Activated CD4-positive, alpha-beta T cell treated with anti-CD3 and anti-CD28 coated beads, Interleukin-2, amount 50 U/mL, for 4 hours (primary cell): ENCODE measurements at places on chromosomes 2 and 18.

- no peak for DNase-seq
Observed at GRCh38 chr2:171669121-171669520, 18.1 kb upstream of the DYNC1I2 start.

DNA sequence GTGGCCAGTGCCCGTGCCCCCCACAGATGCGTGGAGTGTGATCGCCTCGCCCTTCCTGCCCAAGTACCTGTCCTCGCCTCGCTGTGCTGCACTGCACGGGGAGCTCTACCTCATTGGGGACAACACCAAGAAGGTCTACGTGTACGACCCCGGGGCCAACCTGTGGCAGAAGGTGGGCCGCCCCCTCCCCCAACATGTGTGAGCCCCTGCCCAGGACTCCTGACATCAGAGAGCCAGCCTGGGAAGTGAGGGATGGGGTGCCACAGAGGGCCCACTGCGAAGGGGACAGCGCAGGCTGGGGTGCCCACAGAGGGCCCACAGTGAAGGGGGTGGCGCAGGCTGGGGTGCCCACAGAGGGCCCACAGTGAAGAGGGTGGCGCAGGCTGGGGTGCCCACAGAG, 9.8 kb upstream of the ERFE start:
- no peak for DNase-seq

- DNase-seq, result no peak
Observed at GRCh38 chr18:56652802-56653201, 1.6 kb downstream of the WDR7 start.

DNA sequence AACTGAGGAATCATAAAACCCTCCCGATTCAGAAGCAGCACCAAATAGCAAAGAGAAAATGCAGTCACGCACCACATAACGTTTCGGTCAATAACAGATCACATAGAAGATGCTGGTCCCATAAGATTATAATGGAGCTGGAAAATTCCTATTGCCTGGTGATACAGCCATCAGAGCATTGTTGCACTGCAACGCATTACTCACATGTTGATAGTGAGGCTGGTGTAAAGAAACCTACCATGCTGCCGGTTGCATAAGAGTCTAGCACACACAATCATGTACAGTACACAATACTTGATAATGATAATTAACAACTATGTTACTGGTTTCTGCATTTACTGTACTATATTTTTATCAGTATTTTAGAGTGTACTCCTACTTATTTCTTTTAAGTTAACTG, 32.5 kb downstream of the RNF152 start:
- no peak for DNase-seq

DNA sequence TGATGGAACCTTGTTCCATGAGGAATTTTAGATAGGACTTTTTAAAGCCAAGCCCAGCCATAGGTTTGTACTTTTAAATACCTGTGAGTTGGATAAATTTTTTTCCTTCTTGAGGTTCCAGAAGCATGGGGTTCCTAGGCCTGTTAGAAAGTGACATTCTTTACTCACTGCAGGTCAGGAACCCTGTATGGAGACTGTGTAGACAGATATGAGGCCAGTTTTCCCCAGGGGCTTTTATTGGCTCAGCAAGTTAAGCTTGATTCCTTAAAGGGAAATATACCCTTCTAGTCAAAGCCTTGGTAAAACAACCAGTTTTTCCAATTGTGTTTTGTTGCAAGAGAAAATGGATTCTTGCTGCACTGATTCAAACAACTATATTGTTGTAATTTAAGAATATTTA, 38.4 kb upstream of the GMCL1 start:
- DNase-seq, result no peak

GRCh38 chr2:230938516-230939065, 13.5 kb upstream of the GPR55 start:
- no peak for DNase-seq

GRCh38 chr2:162258169-162258568, 14.9 kb upstream of the FAP start:
- DNase-seq, result no peak

DNA sequence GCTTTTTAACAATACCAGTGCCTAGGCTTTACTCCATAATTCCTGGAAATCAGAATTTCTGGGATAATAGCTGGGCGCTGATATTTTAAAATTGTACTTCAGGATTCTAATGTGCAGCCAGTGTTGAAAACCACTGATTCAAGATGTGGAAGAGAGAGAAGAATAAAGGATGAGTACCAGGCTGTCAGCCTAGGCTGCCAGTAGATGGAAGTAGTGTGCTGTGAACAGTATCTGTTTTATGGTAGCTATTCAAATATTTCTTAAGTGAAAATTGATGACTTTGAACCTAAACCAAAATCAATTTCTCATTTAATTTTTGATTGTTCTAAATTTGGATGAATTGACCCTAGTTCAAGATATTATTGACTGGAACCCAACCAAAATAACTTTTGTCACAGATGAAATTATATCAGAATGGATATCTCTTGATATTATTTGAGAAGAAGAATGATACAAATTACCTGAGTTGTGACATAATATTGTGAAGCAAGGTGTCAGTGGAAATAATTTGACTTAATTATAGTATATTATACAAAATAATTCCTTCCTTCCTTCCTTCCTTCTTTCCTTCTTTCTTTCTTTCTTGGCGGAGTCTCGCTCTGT, 88.0 kb downstream of the COMMD1 start:
- DNase-seq, result no peak

GRCh38 chr2:196473617-196474016, 165.9 kb upstream of the CCDC150 start:
- no peak for DNase-seq

- DNase-seq, result no peak
Observed at GRCh38 chr2:102273619-102274211, 37.6 kb upstream of the IL1RL1 start.

DNA sequence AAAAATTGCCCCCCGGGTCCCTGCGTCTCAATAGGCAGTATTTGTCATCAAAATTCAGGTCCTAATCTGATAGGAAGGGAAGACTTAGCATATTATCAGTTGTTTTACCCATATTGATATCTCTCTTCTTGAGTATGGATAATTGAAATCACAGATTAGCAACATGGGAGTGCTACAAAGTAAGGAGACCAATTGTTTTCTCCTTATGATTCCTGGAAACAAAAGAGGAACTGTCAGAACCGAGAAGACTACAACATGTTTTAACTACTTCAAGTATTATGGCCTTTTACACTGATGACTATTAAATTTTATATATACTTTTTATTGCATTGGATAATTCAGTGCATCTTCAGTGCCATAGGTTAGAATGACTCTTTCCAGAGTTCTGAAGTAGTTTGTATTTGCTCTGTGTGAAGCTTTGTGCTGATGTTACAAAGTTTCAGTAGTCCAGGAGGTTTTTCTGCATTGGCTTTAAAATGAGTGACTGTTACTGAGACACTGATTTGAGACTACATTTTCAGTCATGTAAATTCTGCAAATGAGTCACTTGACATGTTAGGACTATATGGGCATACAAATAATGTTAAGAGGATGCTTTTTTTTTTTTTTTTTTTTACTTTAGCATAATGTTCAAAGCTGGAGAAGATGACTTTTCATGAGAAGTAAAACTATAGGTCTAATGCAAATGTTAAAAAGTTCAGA, 19.7 kb upstream of the TLK1 start:
- no peak for DNase-seq

DNA sequence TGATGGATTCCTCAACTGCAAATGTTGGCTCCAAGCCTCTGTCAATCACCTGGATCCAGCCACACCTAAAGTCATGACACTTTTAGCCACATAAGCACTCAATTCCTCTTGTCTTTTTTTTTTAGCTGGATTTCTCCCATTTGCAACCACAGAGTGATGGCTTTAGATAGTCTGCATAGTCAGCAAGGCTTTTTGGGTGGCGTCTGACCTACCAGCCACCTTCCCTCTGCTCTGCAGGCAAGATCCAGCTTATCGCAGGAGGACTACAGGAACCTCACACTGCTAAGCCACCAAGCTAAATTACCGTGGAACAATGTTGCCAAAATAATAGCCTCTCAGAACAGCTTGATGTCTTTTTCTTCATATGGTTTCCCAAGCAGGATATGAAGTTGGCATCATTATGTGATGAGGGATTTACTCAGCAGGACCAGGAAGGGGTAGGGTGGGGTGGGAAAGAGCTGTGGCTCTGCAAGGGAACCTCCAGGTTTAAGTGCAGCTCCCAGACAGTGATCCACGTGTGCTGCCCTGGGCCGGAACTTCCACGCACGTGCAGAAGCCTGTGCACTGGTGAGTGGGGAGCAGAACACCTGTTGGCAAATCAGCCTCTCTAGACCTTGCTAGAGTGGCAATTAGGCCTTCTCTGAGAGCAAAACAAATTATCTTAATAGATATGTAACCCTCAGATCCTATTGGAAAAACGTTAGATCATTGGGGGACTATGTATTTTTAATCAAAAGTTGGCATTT, 170.6 kb upstream of the NCK2 start:
- DNase-seq, result no peak

DNA sequence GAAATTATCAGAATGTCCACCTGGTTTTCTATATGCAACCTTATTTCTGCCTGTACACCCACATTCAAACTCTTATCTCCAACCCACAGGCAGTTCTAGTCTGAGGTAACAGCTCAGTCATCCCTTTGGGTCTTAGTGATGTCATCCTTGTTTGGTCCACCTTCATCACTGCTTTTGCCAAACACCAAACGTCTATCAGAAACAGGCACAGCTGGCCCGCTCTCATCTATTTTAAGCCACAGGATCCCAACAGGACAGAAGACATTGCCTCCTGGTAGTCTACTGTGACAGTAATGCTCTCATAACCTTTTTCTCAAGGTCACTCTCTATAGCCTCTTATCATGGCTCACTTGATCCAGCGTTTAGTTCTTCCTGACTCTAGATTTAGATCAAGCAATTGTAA, 99.0 kb upstream of the CHAC2 start:
- no peak for DNase-seq

DNA sequence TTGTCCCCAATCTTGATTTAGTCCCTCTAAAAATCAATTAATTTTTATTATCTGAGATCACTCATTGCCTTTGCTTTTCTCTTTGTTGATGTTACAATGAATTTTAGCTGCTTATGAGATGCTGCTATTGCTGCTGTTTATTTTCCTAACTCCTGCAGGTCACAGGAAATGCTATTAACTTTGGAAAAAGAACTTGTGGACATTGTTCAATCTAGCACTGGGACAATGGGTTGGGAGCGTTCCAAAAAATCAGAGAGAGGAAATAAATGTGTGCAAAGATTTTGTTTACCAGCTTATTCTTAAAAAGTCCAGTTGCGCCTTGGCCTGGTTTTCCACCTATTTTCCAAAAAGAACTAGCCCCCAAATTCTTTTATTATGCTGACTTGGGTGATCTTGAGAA, 268.3 kb downstream of the PTH2R start:
- DNase-seq, result no peak

DNA sequence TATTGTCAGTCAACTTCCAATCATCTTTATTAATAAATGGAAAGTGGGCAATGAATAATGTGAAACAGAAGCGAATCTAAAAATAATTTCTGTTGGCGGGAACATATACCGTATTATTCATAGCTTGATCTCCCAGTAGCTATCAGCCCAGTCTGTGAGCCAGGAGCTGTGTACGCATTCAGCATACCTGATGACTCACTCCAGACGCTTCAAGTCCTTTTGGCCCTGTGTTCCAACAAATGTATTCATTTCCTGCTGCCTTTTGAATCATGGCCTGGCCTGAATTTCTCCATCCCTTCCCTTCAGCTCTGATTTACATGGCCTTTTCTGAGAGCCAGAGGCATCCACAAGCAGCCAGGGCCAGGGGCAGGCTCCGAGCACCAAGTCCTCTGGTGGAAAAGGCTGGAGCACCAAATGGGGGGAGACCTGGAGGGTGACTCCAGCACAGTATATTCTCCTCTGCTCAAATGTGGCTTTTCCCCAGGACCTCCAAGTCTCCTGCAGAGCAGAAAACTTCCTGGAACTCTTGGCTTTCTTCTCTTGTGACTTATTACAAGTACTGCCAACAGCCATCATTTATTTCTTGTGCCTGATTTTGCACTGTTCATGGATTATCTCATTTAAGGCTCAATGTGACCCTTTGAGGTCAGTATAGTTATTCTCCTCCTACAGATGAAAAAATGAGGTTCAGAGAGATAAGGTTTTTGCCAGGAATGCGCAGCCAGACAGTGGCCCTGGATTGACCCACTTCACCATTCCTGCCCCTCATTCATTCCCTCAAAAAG, 108.7 kb downstream of the EN1 start:
- no peak for DNase-seq

DNA sequence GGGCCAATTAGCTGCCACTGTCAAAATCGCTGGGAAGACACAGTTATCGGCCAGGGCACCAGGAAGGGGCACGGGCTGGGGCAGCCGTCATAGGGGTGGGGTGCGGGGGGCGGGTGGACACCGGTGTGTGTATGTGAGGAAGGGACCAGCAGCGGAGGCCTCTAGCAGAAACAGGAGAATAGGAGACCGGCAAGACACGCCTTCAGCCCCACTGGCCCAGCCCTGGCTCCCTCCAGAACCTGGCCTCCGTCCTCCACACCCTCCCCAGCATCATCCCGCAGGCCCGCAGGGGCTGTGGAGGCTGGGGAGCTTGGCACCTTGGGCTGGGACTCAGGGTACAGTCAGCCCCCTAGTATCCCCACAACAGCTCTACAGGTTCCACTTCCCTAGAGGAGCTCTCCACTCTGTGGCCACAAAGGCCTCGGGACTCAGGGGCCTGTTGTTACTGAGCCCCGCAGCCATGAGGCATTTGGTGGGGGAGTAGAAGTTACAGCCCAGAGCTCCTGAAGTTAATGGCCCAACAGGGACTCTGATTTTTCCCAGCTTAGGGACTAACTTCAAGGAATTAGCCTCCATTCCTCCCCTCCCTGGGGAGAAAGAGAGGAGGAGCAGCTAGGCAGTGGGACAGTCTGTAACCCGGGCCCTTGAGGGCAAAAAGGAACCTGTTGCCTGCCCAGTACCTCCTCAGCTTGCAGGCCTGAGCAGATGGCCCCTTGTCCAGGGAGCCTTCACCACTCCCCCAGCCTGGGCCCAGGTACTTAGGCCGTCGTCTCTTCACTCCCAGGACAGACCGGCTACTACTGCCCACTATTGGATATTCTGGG, 19.9 kb downstream of the SH2D6 start:
- DNase-seq, result no peak

DNA sequence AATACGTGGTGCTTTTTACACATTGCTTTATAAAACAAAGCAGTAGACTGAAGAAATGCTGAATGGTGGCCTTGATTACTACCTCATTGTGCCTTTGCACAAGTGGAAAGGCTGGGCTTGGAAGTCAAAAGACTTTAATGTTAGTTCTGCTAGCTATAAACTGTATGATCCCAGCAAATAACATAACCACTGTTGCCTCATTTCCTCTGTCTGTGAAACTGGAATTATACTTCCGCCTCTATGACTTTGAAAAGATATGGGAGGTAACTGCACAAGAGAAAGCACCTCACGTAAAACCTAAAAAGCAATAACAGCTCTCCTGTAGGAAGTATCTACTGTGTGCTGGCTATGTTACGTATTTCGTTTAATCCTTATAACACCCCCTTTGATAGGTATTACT, 43.4 kb upstream of the DSC1 start:
- no peak for DNase-seq

DNA sequence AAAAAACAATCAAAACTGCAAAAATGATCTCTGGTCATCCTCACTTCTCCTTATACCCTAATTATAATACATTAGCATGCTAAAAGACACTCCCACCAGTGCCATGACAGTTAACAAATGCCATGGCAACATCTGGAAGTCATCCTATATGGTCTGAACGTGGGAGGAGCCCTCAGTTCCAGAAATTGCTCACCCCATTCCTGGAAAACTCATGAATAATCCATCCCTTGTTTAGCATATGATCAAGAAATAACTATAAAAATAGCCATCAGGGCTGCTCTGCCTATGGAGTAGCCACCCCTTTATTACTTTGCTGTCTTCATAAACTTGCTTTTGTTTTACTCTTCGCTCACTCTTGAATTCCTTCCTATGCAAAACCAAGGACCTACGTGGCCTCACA, 5.7 kb upstream of the C2orf80 start:
- no peak for DNase-seq
